Hepatocyte (in vitro differentiated cells): ENCODE measurements at places on chromosomes 7 and 10.

DNA sequence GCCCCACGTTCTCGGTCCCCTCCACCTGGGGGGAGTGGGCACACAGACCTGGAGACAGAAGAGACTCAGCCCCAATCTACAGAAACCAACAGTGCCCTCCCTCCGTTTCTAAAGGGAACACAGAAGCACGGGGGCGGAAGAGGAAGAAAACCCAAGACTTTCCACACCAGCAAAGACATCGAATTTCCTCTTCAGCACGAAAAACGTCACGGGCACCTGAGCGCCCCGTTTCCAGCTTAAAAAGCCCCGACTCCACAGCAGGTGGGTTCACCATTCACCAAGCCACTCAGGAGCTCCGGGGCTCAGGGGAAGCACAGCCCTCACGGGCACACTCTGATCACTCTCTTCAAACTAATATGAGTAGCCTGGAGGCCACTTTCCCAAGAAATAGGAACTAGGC lies 19.6 kb downstream of the NUDT1 start:
- DNase-seq, result no peak

- no peak for DNase-seq
Measured at GRCh38 chr10:54559498-54559897, 241.5 kb downstream of the PCDH15 start.

GRCh38 chr7:81007051-81007450 lies 88.2 kb upstream of the SEMA3C start:
- no peak for DNase-seq

GRCh38 chr7:135687466-135687865 lies 25.2 kb downstream of the STMP1 start:
- DNase-seq, result no peak

GRCh38 chr10:122132331-122132755 lies 138.8 kb upstream of the BTBD16 start:
- no peak for DNase-seq

DNA sequence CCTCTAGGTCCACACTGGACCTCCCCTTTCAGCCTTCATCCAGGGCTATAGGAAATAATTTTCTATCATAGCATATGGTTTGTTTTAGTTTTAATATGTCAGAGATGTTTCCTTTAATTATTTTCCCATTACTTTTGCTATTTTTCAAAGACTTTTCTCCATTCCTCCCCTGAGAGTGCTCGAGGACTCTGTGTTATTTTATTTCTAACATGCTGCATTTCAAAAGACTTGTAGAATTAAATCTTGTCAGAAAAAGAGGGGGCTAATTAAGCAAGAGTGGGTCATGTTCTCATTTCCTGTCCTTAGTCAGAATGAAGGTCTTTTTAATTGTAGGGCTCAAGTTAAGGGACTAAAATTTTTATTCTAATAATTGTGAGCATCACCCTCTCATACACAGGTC lies 71.6 kb upstream of the CTTNBP2 start:
- no peak for DNase-seq

- no peak for DNase-seq
Measured at GRCh38 chr7:107196834-107197610, 28.2 kb downstream of the HBP1 start.

- DNase-seq, result no peak
Measured at GRCh38 chr10:61804414-61804813, 97.1 kb upstream of the ARID5B start.

- no peak for DNase-seq
Measured at GRCh38 chr10:72611783-72612182, 14.1 kb downstream of the MICU1 start.

- no peak for DNase-seq
Measured at GRCh38 chr7:94222516-94222915, 172.2 kb upstream of the COL1A2 start.
